ENCODE measurements at places on chromosomes 2 and 18.

DNA sequence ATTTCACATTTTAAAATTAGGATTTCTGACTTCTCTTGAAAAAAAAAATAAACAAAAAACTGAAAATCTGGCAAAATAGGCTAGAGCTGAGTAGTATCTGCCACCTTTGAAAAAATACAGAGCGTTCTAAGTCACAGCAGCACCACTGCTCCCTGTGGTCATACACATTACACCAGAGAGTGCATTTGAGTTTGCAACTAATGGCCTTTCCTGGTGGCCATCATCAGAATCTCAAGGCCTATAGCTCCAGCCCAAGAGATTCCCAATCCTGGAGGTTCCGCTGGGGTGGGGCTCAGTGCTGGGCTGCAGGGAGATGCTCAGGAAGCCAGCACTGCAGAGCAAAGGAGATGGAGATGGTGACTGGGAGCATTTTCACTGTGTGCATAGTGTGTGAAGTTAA is 17.5 kb downstream of the SMYD1 start:
- no peak for DNase-seq

DNA sequence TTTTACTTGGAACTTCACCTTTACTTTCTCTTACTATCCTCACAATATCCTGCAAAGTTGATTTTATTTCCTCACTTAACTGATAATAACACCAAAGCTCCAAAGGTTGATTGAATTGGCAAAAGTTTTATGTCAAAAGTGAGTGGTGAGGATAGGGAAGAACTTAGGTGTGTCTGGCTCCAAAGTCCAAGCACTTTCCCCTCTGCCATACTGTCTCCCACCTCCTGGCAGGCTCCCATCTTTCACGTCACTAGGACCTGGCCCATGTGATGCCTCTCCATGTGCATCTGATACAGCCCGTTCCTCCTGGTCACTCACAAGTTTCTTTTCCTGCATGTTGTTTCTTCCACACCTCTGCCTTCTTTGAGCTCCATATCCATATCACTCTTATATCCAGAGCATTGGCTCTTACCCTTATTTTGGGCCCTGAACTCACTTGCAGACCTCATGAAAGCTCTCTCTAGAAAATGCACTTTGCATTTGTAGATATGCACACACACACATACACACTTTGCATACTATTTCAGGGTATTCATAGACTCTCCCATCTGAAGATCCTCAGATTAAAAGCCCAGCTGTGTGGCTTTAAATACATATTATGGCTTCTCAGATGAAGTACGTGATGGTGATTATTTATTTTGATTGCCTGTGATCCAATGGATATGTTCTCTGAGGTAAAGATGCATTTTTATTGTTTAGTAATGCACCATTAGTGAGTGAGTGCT is 12.3 kb downstream of the MEP1B start:
- DNase-seq = no peak

DNA sequence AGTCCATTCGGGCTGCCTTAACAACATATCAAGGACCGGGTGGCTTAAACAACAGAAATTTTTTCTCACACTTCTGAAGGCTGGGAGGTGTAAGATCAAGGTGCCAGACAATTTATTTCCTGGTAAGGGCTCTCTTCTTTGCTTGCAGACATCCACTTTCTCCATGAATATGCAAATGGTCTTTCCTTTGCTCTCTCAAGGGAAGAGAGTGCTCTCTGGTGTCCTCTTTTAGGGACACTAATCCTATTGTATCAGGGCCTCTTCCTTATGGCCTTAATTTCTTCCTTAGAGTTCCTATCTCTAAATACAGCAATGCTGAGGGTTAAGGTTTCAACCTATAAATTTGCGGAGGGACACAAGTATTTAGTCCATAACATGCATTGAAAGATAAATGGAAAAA is 770.8 kb downstream of the DSC3 start:
- no peak for DNase-seq

- DNase-seq = no peak
Measured at GRCh38 chr2:12061286-12062052, 315.0 kb downstream of the LPIN1 start.

DNA sequence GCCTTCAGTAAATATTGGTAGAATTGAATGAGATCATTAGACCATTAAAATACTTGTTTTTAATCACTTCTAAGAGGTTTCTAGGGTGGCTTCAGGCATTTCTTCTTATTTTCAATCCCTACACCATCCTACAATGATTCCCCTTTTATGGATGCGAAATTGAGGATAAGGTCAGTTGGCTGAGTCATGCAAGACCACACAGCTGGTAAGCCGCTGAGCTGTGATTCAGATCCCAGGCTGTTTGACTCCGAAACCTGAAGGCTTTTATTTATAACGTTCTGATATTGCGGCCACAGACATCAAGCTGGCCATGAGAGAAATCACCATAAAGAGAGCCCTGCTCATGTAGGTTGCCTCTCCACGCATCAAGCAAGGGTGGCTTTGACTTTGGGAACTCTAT is 133.4 kb downstream of the VAPA start:
- DNase-seq = peak; percentile 73

DNA sequence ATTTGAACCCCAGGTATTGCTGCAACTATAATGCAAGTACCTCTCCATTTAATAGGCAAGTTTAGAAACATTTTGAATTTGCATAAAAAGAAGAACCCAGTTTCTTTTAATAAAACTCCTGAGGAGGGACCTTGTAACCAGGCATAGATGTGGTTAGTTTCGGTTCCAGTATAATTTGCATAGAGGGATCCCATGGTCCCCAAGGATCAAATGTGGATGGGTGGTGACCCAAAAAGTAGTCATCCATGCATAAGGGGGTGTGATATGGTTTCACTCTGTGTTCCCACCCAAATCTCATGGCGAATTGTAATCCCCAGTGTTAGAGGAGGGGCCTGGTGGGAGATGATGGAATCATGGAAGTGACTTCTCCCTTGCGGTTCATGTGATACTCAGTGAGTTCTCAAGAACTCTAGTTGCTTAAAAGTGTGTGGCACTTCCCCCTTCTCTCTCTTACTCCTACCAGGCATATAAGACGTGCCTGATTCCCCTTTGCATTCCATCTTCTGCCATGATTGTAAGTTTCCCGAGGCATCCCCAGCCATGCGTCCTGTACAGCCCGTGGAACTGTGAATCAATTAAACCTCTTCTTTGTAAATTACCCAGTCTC is 40.2 kb upstream of the SKA1 start:
- DNase-seq = no peak

- DNase-seq = no peak
Measured at GRCh38 chr2:202054679-202055078, 18.4 kb upstream of the KIAA2012 start.
